ENCODE measurements at places on chromosomes 16 and 17.

DNA sequence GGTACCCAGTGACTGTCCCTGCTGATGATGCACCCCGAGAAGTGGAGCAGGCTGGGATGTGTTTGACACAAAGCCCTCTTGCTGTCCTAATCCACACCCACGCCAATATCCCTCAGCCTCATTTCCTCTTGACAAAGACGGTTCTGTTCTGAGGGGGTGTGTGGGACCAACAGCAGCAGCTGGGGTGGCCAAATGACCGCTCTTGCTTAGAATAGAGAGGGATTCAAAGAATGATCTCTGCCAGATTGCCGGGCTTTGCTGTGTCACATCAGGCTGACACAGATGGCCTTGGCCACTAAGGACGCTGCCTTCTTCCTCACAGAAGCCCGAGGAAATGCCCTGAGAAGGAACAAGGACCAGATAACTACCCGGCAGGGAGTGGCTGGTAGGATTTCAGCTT is 250.7 kb downstream of the NTN1 start:
- no peak for DNase-seq

- no peak for DNase-seq
Measured at GRCh38 chr17:10768750-10769251, 35.1 kb downstream of the TMEM238L start.

GRCh38 chr17:61746248-61746985 is 116.9 kb downstream of the BRIP1 start:
- DNase-seq = no peak

DNA sequence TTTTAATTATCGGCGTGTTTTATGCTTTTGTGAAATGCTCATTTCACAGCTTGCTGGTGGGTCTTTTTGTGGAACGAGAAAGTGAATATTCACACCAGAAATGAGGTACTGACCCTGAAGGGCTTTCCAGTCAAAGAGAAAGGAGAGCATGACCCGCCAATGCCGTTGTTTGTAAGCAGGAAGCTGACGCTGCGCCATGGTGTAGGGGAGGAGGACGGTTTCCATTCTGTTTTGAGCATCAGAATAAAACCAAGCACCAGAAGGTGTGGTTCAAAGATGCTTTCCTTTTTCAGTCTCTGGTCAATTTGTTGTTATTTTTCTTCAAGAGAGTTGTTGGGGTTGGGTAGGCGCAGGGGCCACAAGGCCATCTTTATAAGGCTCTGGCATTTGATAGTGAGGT is 669.3 kb downstream of the WWOX start:
- DNase-seq = no peak

- DNase-seq = no peak
Measured at GRCh38 chr17:72778169-72779151, 314.0 kb downstream of the SLC39A11 start.

GRCh38 chr17:40953881-40954280 is 12.9 kb downstream of the KRT39 start:
- no peak for DNase-seq

- no peak for DNase-seq
Measured at GRCh38 chr17:60741031-60741430, 63.4 kb downstream of the BCAS3 start.

DNA sequence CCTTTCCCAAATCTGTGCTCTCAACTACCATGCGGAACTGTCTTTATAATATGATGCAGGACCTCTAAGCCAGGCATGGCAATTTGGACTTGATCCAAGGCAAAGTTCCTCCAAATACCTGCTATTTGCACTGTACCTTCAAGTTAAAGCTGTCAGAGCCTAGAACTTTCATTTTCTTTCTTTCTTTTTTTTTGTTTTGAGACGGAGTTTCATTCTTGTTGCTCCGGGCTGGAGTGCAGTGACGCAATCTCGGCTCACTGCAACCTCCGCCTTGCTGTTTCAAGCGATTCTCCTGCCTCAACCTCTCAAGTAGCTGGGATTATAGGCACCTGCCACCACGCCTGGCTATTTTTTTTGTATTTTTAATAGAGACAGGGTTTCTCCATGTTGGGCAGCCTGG is 51.7 kb downstream of the ARHGAP27 start:
- no peak for DNase-seq

GRCh38 chr17:44607836-44608690 is 48.2 kb upstream of the MEIOC start:
- DNase-seq = no peak

DNA sequence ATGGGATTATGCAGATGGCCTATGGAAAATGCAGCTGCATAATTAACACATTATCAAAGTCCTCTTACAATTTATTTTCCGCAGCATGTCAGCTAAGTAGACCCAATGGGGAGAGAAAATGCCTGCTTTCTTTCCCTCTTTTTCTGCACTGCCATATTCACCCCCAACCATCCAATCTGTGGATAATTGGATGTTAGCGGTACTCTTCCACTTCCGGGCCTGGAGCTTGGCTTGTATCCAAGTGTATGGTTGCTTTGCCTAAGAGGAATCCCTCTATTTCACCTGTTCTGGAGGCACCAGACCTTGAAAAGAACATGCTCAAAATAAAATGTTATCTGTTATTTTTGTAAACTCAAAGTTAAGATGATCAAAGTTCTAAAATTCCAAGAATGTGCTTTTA is 41.1 kb upstream of the CACNG3 start:
- no peak for DNase-seq

DNA sequence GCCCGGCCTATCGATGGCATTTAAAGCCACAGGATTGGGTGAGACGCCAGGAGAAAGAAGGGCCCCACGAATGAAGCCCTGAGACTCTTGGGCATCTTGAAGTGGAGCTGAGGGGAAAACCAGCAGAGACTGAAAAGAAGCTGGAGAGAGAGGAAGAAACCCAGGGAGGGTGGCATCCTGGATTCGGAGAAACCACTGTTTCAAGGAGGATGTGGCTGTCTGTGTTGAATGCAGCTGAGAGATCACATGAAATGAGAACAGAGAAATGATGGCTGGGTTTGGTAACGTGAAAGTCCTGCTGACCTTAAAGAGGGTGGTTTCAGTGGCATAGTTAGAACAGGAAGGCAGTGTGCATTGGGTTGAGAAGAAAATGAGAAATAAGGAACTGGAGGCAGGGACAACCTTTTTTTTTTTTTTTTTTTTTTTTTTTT is 3.8 kb downstream of the TNFSF12 start:
- DNase-seq = no peak

DNA sequence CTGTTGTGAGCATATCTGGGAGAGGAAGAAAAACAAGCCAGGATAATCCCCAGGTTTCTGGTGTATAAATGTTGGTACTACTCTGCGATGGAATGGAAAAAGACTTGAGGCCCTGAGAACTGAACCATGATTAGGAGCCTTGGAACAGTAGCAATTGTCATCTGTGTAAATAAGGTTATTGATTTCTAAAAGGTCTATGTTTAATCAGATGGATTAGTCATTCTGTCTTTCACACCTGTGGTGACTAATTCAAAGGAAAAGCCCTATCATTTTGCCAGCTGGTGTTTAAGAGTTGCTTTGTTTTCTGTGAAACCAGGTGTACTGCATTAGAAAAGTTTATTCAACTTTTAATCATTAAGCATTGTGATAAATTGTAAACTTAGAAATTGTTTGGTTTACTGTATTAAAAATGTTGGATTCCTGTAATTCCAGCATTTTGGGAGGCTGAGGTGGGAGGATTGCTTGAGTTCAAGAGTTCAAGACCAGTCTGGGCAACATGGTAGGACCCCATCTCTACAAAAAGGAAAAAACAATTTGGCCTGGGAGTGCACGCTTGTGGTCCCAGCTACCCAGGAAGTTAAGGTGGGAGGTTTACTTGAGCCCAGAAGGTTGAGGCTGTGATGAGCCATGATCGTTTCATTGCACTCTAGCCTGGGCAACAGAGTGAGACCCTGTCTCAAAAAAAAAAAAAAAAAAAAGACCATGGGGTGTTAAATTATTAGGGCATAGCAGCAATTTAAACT is 29.0 kb upstream of the KPNB1 start:
- no peak for DNase-seq

- DNase-seq = no peak
Measured at GRCh38 chr16:27676839-27677238, 126.9 kb downstream of the KATNIP start.

- no peak for DNase-seq
Measured at GRCh38 chr16:53378138-53378537, 56.1 kb upstream of the RBL2 start.

DNA sequence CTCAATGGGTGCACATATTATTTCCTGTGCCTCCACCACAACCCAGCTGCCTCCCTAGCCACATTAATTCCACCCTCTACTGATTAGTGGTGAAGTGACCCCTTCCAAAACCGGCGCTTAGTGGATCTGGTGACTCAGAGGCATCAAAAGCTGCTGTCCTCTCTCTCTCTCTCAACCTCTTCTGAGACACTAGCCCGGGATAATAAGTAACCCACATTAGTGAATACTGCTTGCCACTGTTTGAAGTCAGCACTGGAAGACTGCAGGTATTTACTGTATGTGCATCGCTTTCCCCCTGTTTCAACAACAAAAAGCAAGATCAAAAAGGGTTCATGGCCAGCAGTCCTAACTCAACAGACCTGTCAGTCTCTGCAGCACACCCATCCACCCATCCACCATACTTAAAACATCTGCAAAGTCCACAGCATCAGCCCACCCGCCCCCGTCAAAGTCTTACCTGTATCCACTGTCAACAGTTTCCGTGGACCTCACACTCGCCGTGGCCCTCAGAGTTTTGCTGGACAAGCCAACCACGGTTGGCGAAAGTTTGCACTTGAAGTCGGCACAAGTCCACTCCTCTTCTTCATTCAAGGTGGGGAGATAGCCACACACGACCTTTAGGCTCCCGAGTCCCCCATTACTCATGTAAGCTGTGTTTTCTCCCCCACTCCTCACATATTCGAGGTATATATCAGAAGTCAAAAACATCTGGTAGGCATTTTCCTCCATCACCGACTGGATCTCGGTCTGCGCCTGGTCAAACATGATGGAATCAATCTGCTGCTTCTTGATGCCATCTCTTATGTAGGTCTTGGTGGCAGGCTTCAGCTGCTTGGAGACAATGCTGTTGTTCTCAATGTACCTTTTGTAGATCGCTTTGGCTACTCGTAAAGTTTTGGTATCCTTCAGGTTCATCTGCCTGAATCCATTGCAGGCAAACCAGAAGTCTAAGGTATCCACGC is 3.8 kb downstream of the AXIN2 start:
- no peak for DNase-seq

GRCh38 chr16:47581114-47581513 is 120.0 kb downstream of the PHKB start:
- DNase-seq = no peak

GRCh38 chr16:27326738-27327585 is 13.2 kb downstream of the IL4R start:
- no peak for DNase-seq

- no peak for DNase-seq
Measured at GRCh38 chr17:64741038-64741641, 79.0 kb upstream of the SMURF2 start.

GRCh38 chr17:39171933-39172332 is 6.0 kb upstream of the ARL5C start:
- no peak for DNase-seq

DNA sequence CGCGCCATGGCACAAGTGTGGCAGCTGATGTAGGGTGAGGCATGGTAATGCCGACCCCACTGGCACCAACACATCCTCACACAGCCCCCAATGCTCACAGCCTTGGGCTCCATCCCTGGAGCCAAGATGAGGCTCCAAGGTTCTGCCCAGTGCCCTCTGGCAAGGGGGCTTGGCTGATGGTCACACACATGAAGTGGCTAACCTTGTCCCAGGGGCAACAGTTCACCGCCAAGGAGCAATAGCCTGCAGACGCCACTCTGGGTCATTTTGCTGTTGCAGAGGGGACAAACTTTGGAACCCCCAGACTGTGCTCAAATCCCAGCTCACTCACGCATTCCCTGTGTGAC is 26.8 kb downstream of the TNFRSF13B start:
- no peak for DNase-seq

DNA sequence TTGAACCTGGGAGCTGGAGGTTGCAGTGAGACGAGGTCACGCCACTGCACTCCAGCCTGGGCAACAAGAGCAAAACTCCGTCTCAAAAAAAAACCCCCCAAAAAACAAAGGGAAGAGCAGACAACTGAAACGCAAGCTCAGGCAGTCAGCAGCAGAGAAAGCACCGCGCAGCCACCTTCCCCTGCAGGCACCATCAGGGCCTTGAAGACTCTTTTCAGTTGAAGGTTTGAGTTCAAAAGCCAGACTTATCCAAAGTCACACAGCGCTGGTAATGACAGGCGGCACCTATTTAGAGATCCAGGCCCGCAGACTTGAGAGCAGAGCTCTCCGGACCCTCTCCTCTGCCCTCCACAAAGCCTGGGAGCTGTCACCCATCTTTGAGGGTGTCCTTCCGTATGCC is 11.1 kb downstream of the ZBTB4 start:
- no peak for DNase-seq

DNA sequence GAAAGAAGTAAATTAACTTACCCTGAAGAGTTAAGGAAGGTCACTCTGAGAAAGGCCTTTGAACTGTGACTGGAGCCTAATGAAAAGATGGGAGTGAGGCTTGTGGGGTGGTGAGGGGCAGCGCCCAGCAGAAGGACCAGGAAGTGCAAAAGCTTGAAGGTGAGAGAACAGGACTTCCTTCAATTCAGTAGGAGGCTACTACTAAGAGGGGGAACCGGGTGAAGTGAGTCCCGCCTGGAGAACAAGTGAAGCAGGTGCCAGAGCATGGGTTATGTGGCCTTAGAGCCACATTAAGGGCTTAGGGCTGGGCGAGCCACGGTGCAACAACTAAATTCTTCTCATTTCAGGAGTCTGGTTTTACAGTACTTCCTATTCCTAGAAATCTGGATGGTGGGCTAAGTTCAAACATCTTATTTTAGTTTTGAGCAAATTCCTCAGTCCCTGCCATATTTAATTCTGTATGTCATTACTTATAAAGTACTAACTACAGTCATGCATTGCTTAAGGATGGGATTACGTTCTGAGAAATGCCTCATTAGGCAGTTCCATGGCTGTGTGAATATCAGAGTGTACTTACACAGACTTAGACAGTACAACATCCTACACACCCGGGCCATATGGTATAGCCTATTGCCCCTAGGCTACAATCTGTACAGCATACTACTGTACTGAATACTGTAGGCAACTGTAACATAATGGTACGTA is 5.1 kb downstream of the CFAP20 start:
- no peak for DNase-seq

DNA sequence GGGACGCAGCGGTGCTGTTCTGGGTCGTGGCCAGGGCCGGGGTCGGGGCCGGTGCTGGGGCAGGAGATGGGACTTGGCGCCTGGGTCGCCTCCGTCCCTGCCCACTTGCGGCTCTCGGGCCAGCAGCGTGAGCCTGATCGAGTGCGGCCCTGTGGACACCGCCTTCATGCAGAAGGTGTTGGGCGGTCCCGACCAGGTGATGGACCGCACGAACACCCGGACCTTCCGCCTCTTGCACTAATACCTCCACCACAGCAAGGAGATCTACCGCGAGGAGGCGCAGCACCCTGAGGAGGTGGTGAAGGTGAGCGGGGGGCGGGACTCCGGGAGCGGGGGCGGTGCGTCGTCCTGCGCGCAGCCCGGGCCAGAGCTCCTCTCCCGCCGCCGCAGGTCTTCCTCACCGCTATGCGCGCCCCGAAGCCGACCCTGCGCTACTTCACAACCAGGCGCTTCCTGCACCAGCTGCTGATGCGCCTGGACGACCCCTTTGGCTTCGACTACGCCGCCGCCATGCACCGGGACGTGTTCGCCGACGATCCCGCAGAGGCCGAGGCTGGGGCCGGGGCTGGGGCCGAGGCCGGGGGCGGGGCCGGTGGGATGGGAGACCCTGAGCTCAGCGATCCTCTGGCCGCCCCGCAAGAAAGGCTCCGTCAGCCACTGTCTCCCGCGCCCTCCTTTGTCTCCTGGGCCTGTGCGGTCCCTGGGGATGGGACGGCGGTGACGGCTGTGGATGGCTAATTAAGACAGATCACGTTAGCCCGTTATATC is 4.5 kb upstream of the HSD17B1 start:
- no peak for DNase-seq

- no peak for DNase-seq
Measured at GRCh38 chr17:7530023-7530900, 18.6 kb upstream of the TNFSF12 start.

Measured in HEK293T (cell line).